ENCODE measurements at places on chromosomes 6 and 20.

GRCh38 chr20:1204113-1204512 lies 859 bp downstream of the C20orf202 start:
- no peak for DNase-seq

DNA sequence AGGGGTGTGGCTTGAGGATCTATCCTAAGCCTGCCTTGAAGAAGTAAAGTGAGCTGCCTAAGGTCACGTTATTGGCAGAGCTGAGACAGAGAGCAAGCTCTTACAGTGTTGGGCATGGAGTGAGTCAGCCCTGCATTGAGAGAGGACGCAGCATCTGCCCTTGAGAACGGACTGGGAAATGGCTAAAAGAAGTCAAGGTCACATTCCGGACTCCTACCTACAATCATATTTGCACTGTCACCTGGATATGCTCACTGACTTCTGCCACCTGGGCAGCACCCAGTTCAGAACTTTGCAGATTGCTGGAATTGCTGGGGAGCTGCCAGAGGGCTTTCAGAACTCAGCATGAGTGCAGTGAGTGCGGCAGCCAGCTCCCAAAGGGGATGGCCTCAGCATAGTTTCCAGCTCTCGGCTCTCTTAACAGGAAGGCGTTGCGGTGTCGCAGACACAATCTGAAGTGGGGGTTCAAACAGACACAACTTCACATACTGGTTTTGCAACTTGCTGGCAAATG lies 199.3 kb upstream of the SGK1 start:
- DNase-seq = no peak

GRCh38 chr6:12522347-12522746 lies 194.2 kb upstream of the PHACTR1 start:
- no peak for DNase-seq

- DNase-seq = peak; percentile 69
Observed at GRCh38 chr6:7140631-7141378, 33.0 kb downstream of the RREB1 start.

GRCh38 chr20:25064561-25065071 lies 6.7 kb upstream of the ACSS1 start:
- DNase-seq = no peak

DNA sequence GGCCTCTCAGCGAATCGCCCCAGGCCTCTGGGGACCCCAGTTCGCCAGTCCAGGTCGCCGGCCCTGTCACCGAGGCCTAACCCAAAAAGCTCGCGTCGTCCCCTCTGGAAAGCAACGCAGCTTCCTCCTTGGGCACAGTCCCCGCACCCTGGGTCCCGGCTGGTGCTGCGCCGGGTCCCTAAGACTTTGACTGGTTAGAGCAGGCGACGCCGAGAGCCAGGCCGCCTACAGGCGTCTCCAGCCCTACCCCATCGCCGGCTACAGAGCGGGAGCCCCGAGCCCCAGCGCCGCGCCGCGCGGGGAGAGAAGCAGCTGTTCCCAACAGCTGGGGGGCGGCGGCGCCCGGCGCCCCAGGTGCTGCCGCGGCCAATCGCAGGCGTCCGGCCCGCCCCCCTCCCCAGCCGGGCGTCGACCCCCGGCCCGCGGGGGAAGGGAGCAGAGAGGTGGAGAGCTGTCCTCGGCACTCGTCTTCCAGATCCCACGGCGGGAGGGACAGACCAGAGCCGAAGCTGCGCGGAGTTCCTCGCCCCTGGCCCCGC lies 540 bp upstream of the RBM24 start:
- no peak for DNase-seq

DNA sequence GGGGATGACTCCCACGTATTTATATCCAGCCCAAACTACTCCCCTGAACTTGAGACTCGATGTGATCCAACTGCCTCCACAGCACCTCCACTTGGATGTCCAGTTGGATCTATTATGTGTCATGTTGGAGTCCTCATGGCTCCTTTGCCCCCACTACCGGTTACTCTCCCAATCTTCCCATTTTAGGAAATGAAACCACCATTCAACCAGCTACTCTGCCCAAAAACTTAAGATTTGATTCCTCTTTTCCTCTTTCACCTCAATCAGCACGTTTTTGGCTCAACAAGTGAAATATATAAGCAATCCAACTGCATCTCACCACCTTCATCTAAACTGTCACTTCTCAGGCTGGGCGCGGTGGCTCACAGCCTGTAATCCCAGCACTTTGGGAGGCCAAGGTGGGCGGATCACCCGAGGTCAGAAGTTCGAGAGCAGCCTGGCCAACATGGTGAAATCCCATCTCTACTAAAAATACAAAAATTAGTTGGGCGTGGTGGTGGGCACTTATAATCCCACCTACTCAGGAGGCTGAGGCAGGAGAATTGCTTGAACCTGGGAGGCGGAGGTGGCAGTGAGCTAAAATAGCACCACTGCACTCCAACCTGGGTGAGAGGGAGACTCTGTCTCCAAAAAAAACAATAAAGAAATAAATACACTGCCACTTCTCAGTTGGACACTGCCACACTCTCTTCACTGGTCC lies 3.4 kb downstream of the AHCY start:
- no peak for DNase-seq

GRCh38 chr6:48775157-48775556 lies 664.2 kb upstream of the PTCHD4 start:
- DNase-seq = no peak

GRCh38 chr20:23011008-23011721 lies 23.9 kb upstream of the SSTR4 start:
- no peak for DNase-seq
